ENCODE measurements at places on chromosomes 2 and 18. TPM values are rescaled to one million over a fixed set of nuclear protein-coding genes. Genes with fewer than 3 reads are reported as not detected.
A peak's percentile ranks its signal among the peaks of the same experiment; 100 is the strongest.

The CEP68 gene
- 12.6 TPM for total RNA-seq

The TCF7L1 gene
- total RNA-seq: 17.3 TPM

DNA sequence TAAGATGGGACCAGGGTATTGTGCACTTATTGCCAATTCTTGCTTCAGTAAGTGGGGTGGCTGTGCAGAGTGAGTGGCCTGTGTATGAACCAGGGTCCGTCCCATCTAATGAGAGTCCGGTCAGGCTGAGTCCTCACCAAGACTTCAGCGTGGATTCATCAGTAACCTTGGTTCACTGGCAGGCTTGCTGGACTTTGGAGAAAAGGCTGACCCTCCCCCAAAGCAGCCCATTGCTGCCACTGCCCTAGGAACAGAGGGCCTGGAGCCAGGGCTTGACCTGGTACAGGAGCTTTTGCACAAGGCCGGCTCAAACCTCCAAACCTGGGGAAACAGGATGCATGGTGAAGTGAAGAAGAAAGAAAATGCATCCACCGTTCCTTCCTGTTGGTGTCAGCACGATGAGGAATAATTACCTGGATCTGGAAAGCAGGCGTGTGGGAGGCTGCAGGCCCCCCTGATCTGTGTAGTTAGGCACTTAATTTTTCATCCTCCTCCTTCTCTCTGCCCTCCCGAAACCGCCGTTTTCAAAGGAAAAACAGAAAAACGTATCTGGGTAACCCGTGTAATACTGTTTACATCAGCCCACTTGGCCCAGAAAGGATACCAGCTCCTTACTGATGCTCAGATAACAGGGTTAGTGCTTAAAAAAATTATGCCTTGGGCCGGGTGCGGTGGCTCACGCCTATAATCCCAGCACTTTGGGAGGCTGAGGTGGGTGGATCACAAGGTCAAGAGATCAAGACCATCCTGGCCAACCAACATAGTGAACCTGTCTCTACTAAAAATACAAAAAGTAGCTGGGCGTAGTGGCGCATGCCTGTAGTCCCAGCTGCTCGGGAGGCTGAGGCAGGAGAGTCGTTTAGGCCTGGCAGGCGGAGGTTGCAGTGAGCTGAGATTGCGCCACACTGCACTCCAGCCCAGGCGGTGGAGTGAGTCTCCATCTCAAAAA lies 147.7 kb downstream of the TGIF1 start:
- DNase-seq: no peak

The IGFBP2 gene
- total RNA-seq: 185 TPM

DNA sequence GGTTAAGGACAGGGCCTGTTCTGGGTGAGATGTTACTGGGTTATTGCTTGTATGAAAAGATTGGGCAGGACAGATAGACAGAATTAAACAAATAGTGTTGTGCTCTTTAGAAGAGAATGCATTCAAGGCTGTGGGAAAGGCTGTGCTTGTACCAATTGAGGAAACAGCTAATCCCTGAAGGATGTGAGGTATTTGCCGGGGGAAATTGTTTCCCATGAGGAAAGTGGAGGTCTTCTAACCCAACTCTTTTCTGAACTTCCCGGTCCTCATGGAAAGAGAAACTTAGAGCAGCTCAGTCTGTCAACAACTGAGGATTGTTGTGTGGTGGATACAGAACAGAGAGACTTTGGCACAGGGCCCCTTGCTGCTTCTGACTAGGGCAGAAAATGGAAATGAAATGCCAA lies 9.5 kb downstream of the SLC1A4 start:
- peak; percentile 37 for DNase-seq

All from left cardiac atrium (tissue), 4 donors.